ENCODE measurements at places on chromosomes 13 and 19.

DNA sequence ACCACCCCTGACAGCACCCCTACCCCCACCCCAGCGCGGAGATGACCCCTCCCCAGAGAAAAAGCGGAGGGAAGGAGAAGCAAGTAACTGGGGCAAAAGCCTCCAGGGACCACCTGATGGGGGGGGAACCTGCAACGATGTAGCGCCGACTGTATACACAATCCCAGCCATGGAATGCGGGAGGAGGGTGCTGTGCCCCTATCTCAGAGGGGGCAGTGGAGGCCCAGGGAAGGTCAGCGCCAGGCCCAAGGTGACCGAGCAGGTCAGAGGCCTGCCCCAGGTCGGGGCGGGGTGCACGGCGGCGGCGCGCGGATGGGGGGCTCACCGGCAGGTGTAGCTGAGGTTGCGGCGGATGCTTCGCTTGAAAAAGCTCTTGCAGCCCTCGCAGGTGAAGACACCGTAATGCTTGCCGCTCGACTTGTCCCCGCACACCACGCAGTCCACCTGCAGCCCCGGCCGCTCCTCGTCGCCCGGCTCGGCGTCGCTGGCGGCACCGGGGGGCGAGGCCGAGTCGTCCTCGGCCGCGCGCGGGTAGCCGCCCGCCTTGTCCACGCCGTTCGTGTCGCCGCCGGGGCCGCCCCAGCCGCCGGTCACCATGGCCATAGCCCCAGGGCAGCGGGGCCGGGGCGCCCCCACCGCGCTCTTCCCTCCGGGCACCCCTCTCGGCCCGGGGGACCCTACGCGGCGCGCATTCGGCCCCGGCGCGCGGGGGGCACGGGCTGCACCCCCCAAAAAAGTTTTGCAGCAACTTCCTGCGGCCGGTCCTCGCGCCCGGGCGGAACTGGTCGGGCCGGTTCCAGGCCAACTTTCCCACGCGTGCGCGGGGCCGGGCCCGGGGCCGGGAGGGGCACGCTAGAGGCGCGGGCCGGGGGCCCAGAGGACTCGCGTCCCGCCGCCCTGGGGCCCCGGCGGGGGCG is 843 bp downstream of the NR2F6 start:
- DNase-seq: no peak

DNA sequence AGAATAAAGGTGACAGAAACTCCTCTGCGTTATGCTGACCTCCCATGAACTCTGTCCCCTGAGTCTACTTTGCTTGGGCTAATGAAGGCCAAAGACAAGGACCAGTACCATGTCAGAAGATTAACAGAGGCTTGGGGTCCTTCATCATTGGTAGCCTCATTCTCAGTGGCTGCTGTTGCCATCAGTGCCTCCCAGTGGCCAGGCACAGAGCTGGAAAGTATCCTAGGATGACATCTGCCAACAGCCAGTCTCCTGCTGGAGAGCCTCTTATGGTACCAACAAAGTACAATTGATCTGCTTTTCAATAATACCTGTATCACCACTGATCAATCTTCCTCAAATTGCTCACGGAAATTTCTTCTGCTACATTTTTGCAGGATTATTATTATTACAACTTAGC is 281.6 kb downstream of the DNAJC15 start:
- DNase-seq: no peak

GRCh38 chr13:109144693-109145437 is 515.5 kb downstream of the MYO16 start:
- no peak for DNase-seq

- DNase-seq: peak; percentile 13
These were observed 28.1 kb downstream of the KEAP1 start for GRCh38 chr19:10474962-10475451.

GRCh38 chr13:51844862-51845573 is at the start of gene TMEM272:
TMEM272 (minus strand) TSS chr13:51845177; CDS start chr13:51838530, 6,647 bp downstream.
- DNase-seq: peak; percentile 68

GRCh38 chr13:111559612-111560403 is 239.4 kb downstream of the TEX29 start:
- no peak for DNase-seq

- DNase-seq: no peak
These were observed 102.1 kb upstream of the C1QTNF9B start for GRCh38 chr13:23999424-23999823.

- DNase-seq: no peak
These were observed 18.5 kb downstream of the CYP2A6 start for GRCh38 chr19:40831502-40832430.

DNA sequence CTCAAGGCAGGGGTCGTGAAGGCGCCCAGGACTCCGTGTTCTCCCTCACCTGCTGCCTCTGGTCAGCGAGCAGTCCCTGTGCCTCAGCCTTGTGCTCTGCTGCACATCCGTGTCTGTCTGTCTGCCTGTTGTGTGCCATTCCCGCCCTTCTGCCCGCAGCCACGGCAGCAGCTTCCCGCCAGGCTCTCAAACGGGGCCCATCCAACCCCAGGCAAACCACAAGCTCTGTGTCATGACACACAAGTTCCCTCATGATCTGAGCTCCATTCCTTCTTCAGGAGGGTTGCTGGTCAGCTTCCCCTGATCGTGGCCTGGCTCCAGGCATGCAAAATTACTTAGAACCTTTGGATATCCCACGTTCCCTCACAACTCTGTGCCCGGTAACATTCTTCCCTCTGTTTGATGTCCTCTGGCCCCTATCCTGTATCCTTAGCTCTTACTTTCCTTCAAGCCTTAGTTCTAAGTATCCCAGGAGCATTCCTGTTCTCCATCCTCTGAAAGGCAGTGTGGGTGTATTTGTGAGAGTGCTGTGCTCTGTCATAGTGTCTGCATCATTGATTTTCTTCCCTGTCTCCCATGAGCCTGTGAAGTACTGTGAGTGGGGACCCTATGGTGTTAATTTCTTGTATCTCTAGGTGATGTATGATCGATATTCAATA is 3.2 kb downstream of the GPR183 start:
- peak; percentile 79 for DNase-seq

DNA sequence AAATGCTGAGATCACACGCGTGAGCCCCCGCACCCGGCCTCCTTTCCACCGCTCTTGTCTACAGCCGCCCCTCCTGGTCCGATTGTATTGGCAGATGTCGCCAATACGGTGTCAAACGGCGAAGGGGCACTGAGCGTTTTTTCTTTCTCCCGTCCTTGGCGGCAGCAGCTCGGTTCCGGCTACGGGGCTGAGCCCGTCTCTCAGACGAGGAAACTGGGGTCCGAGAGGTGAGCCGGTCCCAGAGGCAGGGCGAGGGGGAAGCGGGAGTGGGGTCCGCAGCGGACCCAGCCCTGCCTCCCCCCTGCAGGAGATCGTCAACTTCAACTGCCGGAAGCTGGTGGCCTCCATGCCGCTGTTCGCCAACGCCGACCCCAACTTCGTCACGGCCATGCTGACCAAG is 20.4 kb downstream of the POLRMT start:
- DNase-seq: no peak

DNA sequence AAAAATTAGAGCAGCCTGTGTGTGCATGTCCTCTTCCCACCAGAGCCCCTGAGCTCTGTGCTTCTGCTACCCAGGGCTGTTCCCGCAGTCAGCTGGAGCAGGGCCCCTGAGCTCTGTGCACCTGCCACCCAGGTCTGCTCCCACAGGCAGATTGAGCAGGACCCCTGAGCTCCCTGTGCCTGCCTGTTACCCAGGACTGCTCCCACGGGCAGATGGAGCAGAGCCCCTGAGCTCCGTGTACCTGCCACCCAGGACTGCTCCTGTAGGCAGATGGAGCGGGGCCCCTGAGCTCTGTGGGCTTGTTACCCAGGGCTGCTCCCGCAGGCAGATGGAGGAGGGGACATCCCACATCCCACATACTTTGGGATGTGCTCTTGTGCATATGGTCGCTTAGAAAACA is 186.8 kb upstream of the SOX1 start:
- no peak for DNase-seq

DNA sequence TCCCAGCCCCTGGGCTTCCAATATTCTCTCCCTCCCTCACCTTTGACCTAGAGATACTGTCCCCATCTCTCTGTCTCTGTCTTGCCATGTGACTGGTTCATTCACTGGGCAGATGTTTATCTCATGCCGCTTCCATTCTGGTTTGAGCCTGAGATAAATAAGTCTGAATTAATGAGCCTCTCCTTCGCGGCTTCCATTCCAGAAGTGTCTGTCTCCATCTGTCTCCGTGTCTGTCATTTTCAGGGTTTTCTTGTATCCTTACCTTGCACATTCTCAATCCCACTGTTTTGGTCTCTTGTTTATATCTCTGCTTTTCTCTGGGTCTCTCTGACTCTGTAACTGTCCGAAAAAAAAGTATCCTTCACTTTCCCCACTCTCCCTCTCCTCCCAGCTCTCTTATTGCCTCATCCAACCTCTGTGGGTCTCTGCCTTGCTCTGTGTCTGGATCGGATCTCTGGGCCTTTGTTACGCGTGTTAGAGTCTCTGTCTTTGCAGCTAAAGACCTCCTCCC is 4.3 kb downstream of the SPHK2 start:
- no peak for DNase-seq

GRCh38 chr19:18670312-18670711 is 13.2 kb upstream of the CRTC1 start:
- DNase-seq: no peak

- no peak for DNase-seq
These were observed 10.8 kb downstream of the RASA3 start for GRCh38 chr13:114121496-114122126.

DNA sequence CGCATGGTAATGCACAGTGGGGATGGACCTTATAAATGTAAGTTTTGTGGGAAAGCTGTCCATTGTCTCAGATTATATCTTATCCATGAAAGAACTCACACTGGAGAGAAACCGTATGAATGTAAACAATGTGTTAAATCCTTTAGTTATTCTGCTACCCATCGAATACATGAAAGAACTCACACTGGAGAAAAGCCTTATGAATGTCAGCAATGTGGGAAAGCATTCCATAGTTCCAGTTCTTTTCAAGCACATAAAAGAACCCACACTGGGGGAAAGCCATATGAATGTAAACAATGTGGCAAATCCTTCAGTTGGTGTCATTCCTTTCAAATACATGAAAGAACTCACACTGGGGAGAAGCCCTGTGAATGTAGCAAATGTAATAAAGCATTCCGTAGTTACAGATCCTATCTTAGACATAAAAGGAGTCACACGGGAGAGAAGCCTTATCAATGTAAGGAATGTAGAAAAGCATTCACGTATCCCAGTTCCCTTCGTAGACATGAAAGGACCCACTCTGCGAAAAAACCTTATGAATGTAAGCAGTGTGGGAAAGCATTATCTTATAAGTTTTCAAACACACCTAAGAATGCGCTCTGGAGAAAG is 13.8 kb downstream of the ZNF763 start:
- DNase-seq: no peak

DNA sequence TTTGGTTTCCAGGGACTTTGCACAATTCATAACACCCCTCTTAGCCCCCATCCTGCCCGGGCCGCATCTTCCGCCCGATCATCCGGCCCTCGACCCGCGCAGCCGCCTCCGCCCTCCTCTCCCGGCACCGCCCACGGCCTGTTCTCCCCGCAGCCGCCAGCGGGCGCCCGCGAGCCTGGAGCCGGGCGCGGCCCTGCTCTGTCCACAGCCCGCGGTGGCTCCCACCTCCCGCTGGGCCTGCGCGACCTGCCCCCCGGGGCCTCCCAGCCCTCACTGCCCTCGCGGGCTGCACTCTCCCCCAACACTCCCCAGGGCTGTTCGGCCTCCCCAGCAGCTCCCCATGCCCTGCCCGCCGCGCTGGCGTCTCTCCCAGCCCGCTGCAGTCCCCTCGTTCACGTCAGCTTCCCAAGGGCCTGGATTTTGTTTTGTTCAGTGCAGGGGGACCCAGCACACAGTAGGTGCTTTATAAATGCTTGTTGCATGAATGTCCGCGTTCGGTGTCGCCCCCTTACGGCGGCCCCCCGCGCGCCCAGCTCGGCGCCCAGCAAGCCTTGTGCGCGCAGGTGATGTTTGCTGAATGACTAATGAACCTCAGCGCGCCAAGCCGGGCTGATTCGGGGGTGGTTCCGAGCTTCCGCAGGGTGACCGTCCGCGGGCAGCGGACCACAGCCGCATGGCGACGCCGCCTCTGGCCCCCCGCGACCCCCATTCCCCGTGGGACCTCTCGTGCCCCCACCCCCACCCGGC is 4.6 kb upstream of the APC2 start:
- peak; percentile 66 for DNase-seq

- DNase-seq: no peak
These were observed 164.3 kb upstream of the PABPC3 start for GRCh38 chr13:24931450-24932251.

DNA sequence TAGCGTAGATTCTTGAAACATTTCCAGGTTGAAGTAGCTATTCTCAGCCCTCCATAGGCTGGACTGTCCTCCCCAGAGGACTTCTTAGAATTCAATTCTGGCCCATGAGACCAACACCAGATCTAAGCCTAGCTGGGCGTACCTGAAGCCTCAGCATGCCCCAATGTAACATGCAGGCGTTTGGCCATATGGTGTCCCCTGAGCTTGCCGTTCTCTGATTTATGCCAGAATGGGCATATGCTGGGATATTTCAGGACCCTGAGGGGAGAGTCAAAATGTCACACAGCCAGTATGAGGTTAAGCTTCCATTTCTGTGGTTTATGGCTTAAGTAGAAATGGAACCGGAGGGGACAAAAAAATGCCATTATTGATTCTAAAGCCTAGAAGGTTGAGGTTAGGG is 317.7 kb upstream of the OBI1 start:
- DNase-seq: no peak

DNA sequence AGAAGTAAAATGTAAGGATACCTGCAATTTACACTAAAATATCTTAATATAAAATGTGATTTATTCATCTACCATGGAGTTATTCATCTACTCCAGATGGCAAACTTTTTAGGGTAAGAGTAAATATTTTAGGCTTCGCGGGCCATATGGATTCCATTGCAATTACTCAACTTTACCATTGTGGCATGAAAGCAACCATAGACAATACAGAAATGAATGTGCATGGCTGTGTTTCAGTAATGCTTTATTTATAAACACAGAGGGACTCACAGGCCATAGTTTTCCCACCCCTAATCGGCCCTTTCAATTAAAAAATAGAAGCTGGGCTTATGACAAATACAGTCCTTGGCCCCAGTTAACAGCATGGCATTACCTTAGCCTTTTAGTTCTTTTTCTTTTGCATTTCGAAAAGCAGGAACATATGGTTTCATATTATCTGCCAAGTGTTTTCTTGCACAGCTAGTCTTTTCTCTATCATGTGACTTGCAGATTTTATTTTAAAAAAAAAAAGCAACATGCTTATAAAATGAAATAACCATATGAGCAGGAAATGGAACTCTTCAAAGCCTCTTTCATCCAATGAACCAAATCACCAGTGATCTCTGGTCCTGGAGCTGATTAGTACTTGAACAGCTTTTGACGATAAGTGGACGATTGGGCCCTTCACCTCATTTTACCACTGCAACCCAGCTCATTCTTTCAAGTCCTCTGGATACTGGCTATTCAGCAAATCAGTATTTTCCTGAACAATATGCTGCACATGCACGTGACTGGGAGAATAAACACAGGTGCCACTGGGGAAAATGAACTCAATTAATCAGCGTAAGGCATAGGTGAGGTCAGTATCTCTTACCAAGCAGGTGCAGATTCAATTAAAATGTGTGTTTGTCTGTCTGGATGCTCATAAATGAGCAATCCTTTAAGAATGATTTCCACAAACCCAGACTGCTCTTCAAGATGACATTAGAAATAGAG is 63.9 kb downstream of the LHFPL6 start:
- no peak for DNase-seq
